ENCODE measurements at places on chromosomes 5 and 9.

GRCh38 chr9:68746525-68746924 lies 41.5 kb downstream of the PIP5K1B start:
- no peak for DNase-seq

DNA sequence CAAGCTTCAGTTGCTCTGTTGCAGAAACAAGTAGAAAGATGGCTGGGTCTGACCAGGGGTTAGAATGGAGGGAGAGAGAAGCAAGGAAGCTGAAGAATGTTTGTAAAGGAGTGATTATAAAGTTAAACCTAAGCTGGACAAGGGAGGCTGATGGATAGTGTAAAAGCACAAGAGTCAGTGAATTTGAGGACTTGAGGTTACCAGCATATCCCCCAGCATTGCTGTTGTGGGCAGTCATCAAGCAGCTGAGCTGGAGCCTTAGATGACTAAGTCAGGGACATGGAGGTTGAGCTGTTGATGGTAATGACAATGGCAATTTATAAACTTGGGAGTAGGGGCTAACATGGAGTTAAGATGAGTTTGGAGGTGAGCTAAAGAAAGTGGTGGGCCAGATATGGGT lies 131.5 kb downstream of the ERCC6L2 start:
- DNase-seq, result peak; percentile 58

- no peak for DNase-seq
These were observed 19.4 kb upstream of the NMUR2 start for GRCh38 chr5:152424501-152424900.

DNA sequence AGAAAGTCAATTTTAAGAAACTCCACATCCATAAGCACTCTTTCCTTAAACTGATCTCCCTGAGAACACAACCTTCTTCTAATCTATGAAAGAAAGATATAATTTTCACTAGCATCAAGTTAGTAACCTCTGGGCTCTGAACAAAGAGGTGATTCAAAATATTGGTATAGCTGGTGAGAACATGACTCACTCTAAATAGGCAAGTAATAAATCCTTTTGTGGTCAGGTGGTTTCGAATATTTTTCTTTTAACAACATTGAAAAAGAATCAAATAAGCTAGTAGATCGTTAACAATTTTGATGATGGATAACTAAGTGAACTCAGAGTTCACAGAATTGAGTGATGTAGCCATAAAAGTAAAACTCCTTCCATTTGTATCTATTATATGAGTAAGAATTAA lies 150.6 kb upstream of the IQGAP2 start:
- DNase-seq, result no peak

- peak; percentile 52 for DNase-seq
These were observed 219.2 kb downstream of the AGTPBP1 start for GRCh38 chr9:85522459-85523092.

DNA sequence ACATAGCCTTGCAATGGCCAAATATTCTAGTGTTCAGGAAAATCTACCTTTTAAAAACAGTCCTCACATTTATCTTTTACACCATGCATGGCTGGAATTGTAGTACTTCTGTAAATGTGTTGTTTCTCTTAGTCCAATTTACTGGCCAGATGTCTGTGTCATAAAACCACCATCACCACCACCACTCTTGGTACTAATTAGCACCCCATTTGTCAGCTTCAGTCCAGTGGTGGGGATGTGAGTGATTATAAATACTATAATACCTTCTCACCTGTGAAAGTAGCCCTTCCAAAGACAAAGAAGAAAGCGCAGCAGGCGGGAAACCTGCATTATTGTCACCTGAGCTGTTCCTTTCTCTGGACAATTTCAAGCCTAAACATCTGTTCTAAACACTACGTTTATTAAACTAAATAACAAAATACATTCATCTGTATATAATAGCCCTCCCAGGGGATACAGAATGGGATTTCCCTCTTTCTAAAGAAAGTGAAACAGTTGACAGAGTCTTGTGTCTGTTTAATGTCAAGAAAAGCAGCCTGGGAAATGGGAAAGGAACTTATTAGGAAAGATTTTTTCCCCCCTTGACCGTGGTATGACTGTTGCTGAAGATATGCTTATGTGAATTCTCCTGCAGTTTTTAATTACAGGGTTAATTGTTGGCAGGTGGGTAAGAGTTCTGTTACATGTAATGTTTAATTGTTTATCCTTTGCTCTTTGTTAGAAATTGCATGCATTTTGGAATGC lies 144.5 kb upstream of the NUDT12 start:
- no peak for DNase-seq

GRCh38 chr5:16791036-16791705 lies 144.9 kb downstream of the MYO10 start:
- DNase-seq, result peak; percentile 73

GRCh38 chr9:133708246-133709014 lies 29.7 kb downstream of the SARDH start:
- no peak for DNase-seq

DNA sequence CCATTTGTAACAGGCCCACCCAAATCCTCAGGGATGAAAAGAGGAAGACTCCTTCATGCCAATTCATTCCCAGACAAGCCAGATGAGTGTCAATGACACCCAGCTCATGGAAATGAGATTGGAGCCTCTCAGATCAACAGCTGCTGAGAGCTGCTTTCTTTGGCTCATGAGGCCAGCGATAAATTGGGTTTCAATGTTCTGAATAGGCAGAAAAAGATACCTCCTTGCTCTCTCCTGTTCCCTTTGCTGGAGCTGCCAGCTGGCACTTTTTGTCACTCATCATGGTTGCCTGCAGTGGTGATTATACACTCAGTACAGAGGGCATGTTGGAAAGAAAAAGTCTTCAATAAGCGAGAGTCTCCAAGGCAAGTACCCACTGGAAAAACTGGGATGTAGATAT lies 47.1 kb downstream of the SH3RF2 start:
- no peak for DNase-seq

GRCh38 chr5:146409054-146409671 lies 38.0 kb upstream of the TCERG1 start:
- no peak for DNase-seq

DNA sequence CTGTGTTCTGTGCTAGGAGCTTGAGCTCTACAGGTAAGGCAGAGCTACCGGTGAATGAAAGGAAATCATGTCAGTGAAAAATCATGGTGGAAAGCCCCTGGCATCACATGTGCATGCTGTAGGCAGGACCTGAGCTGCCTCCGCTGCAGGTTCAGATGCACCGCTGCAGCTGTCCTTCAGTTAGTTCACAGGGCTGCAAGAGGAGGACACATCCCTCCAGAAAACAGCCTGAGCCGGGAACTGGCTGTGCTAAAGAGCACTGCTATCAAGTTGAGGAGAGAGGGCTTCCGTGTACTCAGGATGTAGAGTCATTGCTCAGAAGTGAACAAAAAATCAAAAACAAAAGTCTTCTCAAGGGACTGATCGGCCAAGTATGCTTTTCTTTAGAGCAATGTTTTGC lies 138.6 kb downstream of the ERCC6L2 start:
- DNase-seq, result no peak

- peak; percentile 68 for DNase-seq
These were observed 83.0 kb upstream of the PRLR start for GRCh38 chr5:35313291-35313690.

All from AG08395 (cell line).